H1 (cell line): ENCODE measurements at places on chromosomes 3 and 15. TPM values are rescaled to one million over a fixed set of nuclear protein-coding genes. Genes with fewer than 3 reads are reported as not detected.
A peak's percentile ranks its signal among the peaks of the same experiment; 100 is the strongest.

GRCh38 chr3:191430103-191430502, 30.9 kb upstream of the PYDC2 start:
- no peak for DNase-seq

GRCh38 chr3:45567730-45568172, 26.8 kb upstream of the LIMD1 start:
- DNase-seq: no peak

- no peak for DNase-seq
These were observed 14.4 kb downstream of the TNFAIP8L3 start for GRCh38 chr15:51080286-51080685.

DNA sequence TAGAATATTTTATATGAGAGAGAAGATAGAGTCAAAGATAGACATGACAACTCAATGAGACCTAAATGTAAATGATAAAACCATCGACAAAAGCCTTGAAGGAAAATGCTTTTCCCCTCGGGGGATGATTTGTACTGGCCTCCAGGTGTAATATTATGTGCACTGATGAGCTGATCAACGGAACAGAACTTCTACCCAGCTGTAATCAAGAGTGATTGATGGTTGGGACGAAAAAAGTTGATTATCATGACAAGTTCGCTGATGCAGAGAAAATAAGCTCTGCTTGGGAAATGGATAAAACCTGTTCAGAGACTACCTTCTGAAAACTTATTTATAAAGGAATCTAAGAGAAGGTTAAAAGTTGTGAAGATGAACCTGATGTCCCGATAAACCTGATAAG, 210.7 kb downstream of the ZNF385D start:
- DNase-seq: no peak

DNA sequence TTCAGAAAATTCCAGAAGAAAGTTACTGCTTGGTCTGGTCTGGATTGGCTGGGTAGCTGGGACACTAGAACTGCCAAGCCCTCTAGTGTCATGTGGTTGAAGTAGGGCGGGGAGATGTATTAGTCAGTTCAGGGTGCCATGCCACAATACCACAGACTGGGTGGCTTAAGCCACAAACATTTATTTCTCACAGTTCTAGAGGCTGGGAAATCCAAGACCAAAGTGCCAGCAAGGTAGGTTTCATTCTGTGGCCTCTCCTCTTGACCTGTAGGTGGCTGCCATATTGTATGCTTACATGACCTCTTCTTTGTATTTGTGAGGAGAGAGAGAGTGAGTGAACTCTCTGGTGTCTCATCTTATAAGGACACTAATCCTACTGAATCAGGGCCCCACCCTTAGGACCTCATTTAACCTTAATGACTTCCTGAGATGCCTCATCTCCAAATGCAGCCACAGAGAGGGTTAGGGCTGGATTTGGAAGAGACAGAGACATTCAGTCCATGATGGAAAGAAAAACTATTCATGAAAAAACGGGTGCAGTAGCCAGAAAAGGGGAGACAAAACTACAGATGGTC, 18.1 kb upstream of the ZSCAN2 start:
- no peak for DNase-seq

DNA sequence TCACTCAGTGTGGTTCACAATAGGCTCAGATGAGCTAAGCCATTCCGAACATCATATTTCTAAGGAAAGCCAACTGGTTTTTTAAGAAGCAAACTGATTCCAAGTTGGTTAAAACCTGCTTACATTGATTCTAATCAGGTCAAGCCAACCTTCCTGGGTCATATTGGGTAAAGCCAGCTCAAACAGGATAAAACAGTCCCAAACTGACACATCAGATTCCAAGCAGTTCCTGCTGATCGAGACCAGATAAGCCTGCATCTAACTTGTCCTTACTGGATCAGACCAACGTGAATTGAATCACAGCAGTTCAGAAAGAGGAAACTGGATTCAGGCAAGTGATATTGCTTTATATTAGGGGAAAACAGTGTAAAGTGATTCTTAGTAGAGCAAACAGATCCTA, 18.6 kb upstream of the THSD4 start:
- DNase-seq: no peak

GRCh38 chr3:138359919-138360868, 11.8 kb downstream of the MRAS start:
- no peak for DNase-seq

DNA sequence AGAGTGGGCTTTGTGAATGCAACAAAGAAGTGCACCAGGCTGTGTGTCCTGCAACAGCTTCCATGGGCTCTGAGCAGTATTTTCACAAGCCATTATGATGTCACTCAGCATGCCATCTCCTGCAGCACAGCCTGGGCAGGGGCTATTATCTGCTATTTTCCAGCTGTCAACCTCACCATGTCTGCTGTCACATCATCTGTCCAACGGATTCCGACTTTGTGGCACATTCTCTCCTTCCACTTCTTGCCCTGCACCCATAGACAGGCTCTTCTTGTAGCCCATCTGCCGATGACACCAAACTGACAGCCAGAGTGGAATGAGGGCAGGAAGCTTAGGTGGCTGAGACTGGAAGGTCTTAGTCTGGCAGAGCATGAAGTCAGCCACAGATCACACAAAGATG, 691.9 kb downstream of the NTRK3 start:
- no peak for DNase-seq

DNA sequence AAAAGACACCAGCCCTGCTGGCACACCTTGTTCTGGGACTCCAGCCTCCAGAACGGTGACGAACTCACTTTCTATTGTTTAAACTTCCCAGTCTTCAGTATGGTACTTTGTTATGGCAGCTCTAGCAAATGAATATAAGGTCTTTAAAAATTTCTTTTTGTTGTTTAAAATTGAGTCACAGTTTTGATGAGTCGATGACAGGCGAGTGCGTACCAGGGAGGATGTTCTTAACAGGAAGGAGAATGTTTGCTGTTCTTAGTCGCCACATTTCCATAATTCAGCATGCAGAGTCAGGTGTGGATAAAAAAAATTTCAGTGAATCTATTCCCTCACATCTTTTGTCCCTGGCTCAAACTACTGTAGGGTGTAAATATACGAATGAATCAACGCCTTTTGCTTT, 12.4 kb downstream of the DNASE1L3 start:
- DNase-seq: no peak

DNA sequence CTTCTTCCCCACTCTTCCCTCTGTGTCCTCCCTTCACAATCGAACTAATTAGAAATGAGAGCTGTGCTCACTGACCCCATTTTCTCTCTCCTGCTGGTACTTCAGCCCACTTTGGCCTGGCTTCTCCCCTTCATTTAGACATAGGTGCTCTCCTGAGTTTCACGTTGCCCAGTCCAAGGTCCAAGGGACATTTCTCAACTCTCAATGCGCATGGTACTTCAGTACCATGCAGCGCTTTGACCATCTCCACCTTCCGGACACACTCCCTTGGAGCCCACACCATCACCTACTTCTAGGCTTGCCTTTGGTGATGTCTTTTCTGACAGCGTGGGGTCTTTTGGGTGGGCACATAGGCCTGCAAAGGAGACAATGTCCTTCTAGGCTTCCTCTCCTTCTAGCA, 99.7 kb downstream of the ABHD5 start:
- DNase-seq: no peak

DNA sequence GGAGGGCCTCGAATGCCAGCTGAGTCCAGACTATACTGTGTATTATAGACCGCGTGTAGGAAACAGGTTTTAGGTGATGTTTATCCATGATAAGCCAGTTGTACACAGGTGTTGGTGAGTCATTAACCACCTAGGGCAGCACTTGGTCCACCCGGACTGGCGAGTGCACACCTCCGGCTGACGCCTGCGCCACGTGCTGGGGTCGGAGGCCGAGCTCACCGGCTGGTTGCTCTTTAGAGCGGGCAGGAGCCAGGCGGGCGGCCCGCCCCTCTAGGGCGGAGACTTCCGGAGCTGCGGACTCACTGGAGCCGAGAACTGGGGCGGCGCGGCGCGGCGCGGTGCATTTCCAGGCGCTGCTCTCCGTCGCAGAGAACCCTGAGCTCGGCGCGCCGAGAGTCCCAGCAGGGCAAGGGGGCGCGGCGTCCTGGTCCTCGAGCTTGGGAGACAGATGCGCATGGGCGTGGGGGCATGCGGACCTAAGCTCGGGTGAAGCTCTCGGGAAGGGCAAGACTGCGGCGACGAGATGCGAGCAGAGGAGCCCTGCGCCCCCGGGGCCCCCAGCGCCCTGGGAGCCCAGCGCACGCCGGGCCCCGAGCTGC, at the start of gene ESYT3:
Gene ESYT3, plus strand, starts transcription at position 341 of the 599 bp plus-strand sequence. Its CDS starts 183 bp downstream, at position 524.
- peak; percentile 34 for DNase-seq

DNA sequence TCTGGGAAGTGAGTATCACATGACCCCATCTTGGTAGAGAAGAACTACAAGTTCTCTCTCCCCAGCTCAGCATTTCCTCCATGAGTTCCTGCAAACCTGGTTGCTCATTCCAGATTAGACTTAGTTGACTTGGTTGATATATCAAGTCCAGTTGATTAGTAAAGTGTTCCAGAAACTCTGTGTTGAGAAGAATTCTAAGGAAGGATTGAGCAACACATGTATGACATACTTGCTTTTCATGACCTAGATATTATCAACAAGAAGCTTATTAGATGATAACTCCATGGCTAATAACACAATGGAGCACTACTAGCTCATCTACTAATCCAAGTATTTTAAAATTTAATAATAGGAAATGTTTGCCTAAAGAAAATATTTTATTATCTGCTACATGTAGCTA, 6.4 kb upstream of the EID1 start:
- DNase-seq: no peak

The TMEM87A gene
- 32.9 and 33.1 TPM in 2 replicates for total RNA-seq

The RPSA gene
- total RNA-seq: 2,661 and 2,701 TPM in 2 replicates
